ENCODE measurements at places on chromosomes 11 and 22.
A peak's percentile ranks its signal among the peaks of the same experiment; 100 is the strongest.

- no peak for DNase-seq
These were observed 40.0 kb upstream of the SEPTIN5 start for GRCh38 chr22:19674129-19674928.

- DNase-seq: no peak
These were observed 282.1 kb downstream of the BRD1 start for GRCh38 chr22:49545606-49546005.

GRCh38 chr11:395866-396265 lies 1.9 kb downstream of the PKP3 start:
- DNase-seq: no peak

DNA sequence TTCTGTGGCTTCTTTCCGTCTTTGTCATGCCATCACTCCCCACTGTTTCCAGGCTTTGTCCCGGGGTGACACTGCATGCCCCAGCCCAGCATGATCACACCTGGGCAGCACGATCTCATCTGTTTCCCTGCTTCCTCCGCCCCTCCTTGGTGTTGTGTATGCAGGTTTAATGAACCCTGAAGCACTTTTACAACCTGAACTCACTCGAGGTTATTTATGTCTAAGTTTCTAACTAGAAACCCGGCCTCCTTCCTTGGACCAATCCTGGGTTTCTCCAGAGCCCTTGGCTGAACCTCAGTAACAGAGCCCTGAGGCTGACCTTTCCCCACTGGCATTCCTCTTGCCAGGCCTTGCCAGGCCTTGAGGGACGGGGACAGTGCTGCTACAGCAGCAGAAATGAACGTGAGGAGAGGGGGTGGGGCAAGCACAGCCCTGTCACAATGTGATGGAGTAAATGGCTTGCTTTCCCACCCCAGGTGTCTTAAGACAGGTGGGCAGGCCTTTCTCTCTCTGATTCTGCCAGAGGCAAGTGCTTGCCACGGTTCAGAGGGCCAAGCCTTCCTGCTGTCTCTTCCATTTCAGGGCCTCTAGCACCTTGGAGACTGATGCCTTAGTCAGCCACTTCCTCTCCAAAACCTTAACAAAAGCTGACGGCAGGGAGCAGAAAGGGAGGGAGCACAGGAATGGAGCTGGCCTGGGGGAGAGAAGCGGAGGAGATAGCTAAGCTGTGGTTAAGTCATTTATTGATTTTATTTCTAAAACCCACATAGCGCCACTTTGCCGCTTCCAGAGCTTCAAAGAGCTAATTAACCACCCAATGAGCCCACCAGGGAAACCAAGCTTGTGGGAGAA lies 3.1 kb upstream of the PYGM start:
- no peak for DNase-seq

DNA sequence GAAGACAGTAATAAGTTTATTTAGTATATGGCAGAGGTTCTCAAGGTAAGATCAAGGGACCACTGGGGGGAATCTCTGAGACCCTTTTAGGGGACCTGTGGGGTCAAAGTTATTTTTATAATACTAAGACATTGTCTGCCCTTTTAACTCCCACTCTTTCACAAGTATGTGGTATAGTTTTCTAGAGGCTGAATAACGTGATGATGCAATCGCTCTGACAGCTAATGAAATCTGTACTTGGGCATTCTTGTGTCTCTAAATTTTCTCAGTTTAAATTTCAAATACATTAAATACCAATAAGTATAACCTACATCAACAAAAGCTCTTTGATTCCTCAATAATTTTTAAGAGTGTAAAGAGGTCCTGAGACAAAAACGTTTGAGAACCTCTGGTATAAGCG lies 147.9 kb downstream of the ATG16L2 start:
- DNase-seq: no peak

GRCh38 chr22:33477120-33478111 lies 419.2 kb upstream of the SYN3 start:
- no peak for DNase-seq

DNA sequence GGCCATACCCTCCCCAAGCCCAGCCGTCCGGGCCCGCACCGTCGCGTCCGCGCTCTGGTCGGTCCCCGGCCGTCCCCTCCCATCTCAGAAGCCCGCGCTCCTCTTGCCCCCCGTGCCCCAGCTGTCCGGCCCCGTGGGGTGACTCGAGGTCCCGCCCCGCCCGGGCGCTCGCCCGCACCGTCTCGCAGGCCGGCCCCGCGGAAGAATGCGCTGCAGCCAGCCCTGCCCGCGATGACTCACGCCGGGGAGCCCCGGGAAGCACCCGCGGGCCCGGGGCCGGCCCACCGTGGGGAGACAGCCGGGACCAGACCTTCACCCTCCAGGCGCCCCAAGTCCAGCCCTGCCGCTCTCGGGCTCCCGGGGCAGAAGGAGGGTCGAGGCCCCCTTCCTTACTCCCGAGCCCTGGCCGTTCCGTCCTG lies 320 bp upstream of the PHLDA2 start:
- DNase-seq: no peak

DNA sequence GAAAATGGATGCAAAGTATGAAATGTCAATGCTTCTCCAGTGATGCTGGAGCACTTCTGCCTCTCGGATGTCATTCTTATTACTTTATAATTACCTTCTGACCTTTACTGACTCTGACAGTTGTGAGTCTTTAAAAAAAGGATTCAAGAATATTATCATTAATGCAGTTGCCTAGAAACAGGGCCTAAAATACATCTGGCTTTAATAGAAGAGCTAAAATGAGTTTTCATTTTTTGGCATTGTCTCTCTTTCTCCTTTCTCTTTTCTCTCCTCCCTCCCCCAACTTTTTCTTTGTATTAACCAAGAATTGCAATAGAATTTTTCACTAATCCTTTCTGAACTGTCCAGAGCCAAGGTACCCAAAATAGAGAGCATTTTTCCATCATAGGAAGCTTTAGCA lies 45.9 kb downstream of the FDX1 start:
- DNase-seq: no peak

- DNase-seq: no peak
These were observed 935 bp downstream of the QSER1 start for GRCh38 chr11:32893343-32894148.

- DNase-seq: no peak
These were observed 65.2 kb upstream of the MTMR2 start for GRCh38 chr11:95989076-95989605.

- no peak for DNase-seq
These were observed 1.4 kb upstream of the LRRC10B start for GRCh38 chr11:61507012-61507768.

DNA sequence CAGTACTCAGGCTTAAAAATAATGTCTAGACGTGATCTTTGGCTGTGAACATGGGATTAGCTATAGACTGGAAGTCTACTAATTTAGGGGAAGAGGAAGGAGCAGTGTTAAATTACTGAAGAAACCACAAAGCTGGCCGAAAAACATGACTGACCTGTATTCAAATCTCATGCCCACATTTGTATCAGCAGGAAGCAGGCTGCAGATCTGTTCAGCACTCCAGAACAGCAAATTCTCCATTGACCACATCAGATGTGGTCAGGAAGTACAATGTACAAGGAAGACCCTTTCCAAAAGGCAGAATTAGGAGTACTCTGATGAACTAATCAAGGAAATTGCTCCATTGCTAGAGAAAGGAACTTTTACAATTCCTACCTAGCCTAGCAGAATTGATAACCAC lies 31.7 kb downstream of the DCDC1 start:
- no peak for DNase-seq

DNA sequence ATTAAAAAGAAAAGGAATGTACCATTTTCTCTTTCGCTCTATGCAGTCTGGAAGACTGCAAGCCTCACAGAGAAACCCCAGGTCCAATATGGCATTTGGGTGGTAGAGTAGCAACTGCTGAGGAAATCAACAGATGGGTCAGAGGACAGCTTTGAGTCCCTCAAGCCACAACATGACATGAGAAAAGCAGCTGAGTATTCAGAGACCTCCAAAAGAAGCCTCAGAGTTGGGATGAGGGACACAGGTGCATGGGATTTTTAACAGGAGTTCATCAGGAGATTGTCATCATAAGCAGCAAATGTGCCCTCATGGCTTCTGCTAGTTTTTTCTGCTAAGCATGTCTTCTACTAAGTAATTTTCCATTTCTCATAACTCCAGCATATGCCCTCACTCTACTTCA lies 111.6 kb downstream of the BLID start:
- DNase-seq: no peak

DNA sequence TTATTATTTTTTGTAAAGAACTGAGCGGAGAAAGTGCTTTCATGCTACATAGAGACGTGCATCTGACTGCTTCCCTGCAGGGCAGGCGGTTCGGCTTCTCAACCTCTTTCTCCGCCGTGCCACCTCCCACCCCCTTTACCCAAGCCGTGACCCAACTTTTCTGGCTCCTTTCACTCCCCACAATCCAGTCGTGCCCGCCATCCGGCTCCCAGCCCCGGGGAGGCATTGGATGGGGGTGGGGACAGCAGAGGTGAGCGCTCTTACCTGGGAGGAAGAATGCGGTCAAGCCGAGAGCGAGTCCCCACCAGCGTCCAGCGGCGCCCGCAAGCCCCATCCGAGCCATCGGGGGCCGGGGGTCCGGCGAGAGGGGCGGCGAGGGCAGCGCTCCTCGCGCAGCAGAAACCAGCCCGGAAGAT lies 781 bp downstream of the NECTIN1 start:
- no peak for DNase-seq

DNA sequence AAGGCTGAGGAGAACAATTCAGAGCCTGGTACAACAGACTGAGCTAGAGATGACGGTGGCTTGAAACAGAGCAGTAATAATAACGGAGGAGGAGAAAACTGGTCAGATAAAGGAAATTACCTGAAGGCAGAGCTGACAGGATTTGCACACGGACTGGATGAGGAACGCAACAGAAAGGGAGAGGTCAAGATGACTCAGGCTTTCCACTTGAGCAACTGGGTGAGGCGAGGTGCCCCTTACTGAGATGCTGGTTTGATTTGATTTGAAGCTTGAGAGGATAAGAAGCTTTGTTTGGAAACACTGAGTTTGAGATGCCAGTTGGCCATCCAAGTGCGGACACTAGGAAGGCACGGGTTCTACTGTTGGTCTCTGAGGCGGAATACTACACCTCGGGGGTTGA lies 35.4 kb upstream of the NRIP3 start:
- no peak for DNase-seq

DNA sequence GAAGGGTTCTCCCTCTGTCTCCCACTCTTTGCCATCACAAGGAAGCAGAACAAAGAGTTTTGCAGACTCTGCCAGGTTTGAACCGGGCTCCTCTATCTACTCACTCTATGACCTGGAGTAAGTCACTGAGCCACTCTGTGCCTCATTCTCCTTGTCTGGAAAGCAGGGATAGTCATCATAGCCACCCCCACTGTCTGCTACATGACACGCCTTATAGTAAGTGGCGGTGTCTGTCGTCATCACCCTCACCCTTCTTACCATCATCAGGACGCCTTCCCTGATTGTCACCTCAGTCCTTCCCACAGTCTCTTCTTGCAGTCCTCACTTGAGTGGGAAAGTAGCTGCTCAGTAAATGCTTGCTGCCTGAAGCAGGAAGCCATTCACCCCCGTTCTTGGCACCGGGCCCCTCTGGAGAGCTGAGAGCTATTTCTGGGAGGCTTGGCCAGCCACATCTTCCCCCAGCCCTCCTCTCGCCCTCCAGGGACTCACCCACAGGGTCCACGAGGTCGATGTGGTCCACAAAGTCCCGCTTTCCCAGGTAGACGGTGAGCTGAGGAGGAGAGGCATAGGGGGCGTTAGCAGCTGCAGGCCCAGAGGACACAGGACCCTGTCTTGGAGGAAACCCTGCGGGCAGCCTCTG lies 46.4 kb downstream of the TPBGL start:
- DNase-seq: no peak

GRCh38 chr11:13947379-13947778 lies 15.1 kb upstream of the SPON1 start:
- no peak for DNase-seq

DNA sequence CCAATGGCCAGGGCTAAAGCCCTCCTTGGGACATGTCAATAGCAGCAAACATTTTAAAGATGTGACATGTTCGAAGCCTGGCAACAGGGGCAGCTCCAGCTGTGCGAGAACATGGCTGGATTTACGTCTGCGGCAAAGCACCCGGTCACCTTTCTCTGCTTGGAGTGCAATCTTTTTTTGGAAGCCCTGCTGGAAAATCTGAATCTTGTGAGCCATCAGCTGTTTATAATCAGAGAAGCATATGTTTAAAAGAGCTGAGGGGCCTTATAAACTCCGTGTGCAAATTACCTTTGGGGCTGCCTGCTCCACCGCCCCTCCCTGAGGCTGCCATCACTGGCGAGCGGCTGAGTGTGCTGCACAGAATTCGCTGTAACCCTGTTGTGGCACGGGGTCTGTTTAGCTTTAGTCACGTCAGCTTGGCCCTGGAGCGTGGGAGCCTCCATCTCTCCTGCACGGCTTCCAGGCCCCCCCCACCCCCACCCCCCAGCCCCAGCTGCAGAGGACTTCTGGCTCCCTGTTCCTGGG lies 9.0 kb upstream of the KCNQ1OT1 start:
- peak; percentile 37 for DNase-seq

DNA sequence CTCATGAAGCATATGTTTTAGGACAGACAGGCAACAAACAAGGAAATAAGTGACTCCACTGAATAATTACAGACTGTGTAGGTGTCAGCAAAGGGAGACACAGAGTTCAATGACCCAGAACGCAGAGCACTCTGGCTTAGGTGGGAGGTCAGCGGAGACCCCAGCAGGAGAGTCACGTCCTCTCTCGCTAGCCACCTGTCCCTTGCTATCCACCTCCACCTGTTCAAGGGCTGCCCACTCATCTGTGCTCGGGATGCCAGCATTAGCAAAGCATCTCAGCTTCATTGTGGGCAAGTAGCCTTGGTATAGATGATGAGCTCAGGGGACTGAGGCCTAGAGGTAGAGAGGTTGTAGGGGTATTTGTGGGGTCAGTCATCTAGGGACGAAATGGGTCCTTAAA lies 21.8 kb upstream of the ATXN10 start:
- no peak for DNase-seq

DNA sequence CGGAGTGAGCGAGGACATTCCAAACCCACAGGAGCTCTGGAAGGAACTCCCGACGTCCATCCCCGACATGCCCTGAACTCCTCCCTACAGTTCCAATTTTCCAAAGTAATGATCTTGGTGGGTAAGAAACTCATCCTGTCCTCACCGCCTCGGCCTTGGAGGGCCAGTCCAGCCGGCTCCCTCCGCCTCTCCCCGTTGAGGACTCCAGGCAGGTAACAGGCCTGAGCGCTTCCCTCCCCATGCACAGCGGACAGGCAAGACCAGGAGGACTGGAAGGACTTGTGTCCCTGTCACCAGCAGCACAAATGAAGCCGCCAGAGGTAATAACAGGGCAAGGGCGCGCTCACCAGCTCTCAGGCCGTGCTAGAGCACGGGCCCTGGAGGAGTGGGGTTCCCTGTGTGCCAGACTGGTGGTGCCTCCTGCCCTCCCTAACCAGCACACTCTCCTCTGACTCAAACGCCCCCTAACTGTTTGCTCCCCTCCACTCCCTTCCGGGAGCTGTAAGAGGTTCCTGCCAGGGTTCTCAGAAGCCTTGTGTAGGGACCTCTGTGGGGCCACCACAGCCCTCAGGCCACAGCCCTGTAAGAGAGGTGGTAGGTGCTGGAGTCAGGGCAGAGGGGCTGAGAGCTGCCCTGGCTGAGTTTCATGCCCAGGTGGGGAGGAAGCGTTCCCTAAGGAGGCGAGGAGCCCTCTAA lies 17.1 kb downstream of the OVOL1 start:
- DNase-seq: no peak
